Adipocyte (in vitro differentiated cells): ENCODE measurements at places on chromosomes 2 and 18.

DNA sequence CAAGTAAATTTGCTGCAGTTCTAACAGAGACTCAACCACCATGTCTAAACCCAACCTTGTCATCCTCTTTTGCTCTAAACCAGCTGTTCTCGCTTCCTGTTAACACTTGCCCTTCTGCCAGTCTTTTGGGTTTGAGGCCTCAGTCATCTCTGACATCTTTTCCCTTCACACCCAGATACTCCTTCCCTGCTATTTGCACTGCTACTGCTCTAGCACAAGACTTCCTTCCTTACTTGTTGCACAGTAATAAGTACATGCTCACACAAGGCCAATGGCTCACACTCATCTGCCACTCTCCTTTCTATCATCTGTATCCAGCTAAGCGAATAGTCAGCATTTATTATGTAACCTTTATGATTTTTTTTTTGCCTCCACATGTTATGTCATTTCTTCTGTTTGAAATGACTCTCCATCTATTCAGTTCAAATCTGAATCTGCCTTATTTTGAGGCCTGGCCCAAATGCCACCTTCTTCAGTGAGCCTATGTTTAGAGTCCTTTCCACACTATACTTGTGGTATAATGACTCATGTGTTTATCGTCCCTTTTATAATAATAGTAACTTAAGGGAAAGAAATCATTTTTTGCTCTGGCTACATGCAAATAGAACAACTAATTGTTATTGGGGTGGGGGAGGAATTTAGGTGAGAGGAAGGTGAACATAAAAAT lies 22.5 kb upstream of the CDKL4 start:
- no peak for DNase-seq

GRCh38 chr2:217685255-217685605 lies 317.6 kb downstream of the TNS1 start:
- DNase-seq, result peak; percentile 98

DNA sequence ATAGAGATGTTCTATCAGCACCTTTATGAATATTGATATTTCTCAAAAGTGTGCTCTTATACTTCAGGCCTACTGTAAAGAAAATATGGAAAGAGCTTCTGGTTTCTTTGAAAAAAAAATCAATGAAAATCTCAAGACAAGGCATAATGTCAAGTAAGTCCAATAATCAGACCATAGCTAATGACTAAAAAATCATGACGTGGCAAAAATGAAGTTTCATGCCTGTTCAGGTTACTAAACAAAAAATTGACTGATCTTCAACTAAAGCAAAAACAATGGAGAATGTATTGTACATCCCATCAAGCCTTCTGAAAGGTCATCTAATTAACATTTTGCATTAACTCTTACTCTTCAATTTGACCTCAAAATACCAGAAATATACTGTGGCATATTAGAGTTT lies 824.4 kb downstream of the EPHA4 start:
- DNase-seq, result no peak

DNA sequence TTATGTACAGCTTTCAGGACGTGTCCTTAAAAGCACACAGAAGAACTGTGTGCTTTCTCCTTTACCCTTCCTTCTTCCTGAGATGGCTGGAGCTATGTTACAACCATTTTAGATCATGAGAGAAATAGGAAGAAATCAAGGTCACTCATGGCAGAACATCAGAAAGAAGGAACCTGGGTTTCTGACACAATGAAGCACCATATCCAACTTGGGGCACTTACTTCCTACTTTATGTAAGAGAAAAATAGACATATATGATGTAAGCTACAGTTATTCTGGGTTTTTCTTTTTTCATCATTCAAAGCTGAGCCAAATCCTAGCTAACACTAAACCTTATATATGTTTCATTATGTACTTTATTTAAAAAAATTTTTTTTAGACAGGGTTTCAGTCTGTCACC lies 79.5 kb downstream of the FAM161A start:
- no peak for DNase-seq

- no peak for DNase-seq
Measured at GRCh38 chr18:13233787-13234783, 15.5 kb downstream of the LDLRAD4 start.

DNA sequence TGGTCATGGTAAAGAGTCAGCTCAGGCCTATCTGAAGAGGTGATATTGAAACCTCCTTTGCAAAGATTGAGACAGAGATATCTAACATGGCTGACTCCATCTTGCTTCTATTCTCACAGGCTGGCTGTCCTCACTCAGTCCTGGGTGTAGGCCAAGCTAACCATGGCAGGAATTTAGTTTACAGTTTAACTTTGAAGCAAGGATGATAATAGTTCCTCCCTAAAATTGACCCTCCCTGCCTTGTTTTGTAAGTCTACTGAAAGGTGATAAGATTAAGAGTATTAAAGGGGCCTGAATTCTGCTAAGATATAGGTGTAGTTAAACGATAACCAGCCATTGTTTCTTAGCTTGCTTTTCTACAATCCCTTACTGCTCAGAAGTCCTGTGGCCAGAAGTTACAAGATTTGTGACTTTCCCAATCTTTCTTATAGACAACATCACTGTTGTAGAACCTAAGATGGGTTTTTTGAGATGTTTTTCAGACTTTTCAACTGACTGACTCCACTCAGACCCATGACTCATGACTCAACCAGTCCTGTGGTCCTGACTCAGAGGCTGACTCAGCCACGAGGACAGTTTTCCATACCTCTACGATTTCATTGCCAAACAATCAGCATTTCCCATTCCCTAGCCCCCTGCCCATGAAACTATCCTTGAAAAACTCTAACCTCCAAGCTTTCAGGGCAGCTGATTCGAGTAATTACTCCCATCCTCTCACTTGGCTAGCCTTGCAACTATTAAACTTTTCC lies 195.7 kb upstream of the SESTD1 start:
- DNase-seq, result peak; percentile 79

DNA sequence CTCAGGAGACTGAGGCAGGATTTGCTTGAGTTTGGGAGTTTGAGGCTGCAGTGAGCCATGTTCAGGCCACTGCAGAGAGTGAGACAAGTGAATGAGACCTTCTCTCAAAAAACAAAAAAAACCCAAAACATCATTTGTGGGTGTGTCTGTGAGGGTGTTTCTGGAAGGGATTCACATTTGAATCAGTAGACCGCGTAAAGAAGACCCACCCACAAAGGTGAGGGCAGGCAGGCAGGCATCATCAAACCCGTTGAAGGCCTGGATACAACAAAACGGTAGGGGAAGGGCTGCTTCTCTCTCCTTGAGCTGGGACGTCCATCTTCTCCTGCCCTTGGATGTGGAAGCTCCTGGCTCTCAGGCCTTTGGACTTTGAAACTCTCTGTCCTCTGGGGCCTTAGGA lies 25.4 kb downstream of the CDKL4 start:
- DNase-seq, result no peak

DNA sequence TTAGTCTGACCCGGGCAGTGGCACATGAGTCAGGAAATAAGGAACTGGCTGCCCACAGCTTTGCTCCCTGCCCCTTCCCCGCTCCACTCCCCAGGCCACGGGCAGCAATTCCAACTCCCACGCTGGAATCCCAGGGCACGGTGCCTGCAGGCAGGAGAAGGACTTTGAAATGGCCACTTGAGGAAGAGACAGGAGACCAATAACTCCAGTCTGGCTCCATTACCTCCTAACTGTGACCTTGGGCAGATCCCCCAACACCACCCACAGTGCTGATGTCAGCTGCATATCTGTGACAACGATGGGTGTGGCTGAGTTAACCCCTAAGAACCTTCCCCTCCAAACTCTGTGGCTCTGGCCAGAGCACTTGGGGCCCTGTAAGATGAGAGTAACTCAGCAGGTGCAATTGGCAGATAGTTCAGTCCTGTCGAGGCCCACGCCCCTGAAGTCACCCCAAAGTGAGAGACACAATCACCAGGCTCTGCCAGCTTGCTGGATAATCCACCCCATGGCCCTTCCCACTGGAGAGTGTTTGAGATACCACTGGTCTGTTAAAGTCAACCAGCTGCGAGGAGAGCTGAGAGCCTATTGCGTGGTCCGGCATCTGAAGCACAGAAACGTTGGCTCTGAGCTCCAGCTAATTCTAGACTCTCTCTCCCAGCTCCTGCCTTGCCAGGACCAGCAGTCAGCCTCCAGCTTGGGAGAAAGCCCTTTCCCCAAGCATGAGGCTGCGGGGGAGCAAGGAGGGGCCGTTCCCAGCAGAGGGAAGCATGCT lies 175.2 kb downstream of the TNS1 start:
- DNase-seq, result peak; percentile 22

DNA sequence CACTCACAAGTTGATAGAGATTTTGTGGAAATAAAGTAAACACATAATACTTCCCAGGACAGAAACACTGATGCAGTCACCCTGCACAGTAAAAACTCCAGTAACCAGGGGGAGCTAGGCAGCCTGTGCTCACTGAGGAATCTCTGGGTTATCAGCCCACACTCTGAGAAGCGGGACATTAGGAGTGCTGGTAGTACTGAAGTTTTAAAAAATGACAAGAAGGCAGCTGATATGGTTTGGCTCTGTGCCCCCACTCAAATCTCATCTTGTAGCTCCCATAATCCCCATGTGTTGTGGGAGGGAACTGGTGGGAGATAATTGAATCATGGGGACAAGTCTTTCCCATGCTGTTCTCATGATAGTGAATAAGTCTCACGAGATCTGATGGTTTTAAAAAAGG lies 31.4 kb downstream of the KCTD1 start:
- no peak for DNase-seq

DNA sequence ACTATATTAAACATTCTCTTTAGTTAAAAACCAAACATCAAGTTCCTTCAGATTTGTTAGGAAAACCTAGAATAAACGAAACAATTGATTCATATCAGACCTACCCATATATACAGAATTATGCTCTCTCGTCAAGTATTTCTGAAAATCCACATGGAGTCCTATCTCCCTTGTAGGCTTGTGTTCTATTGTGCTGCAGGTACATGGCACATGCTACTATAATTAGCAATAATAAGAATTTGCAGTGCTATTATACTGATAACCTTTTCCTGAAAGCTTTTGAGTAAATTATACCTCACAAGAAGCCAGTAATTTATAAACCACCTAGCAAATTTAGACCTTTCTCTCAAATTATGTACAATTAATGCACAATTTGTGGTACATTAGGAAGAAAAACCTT lies 158.6 kb upstream of the STK17B start:
- no peak for DNase-seq

GRCh38 chr18:3998698-3999333 lies 456.3 kb downstream of the DLGAP1 start:
- peak; percentile 80 for DNase-seq
